ENCODE measurements at places on chromosomes 4 and X.

GRCh38 chr4:16129336-16129735 is 45.5 kb upstream of the PROM1 start:
- no peak for DNase-seq

GRCh38 chrX:15564981-15565579 is 35.7 kb downstream of the ACE2 start:
- peak; percentile 46 for DNase-seq

- no peak for DNase-seq
Observed at GRCh38 chr4:150624055-150624454, 42.1 kb downstream of the MAB21L2 start.

DNA sequence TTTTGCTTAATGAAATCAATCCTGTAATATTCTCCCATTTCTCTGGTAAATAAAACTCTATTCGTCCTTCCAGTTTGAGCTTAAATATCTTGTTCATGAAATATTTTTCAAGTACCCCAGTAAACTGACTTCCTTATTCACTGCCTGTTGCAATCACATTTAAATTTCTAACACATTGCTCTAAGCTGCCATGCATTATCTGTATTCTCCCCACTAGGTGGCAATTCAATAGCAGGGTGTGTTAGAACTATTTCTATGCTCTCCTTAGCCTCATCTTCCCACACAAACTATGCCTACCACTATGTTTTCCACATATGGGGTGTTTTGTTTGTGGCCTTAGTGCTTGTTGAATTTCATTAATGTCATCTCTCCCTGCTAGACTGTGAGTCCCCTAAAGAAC is 377.1 kb upstream of the HS3ST1 start:
- DNase-seq: peak; percentile 2

- peak; percentile 0 for DNase-seq
Observed at GRCh38 chrX:30888526-30889146, 418 bp downstream of the TAB3 start.

DNA sequence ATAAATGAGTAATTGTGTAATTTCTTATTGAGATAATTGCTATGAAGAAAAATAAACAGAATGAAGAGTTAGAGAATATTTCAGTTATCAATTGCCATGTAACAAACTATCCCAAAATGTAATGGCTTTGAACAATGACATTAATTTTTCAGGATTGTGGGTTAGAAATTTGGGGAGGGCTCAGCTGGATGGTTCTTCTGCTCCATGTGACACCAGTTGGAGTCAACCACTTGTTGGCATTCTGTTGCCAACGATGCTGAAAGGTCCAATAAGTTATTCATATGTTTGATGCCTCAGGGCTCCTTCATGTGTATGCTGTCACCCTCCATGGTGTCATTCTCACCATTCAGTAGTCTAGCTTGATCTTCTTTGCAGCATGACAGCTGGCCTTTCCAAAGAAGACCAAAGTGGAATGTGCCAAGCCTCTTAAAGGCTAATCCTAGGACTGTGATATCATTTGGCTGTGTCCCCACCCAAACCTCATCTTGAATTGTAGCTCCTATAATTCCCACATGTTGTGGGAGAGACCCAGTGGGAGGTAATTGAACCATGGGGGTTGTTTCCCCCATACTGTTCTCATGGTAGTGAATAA is 20.9 kb upstream of the CCDC149 start:
- no peak for DNase-seq

DNA sequence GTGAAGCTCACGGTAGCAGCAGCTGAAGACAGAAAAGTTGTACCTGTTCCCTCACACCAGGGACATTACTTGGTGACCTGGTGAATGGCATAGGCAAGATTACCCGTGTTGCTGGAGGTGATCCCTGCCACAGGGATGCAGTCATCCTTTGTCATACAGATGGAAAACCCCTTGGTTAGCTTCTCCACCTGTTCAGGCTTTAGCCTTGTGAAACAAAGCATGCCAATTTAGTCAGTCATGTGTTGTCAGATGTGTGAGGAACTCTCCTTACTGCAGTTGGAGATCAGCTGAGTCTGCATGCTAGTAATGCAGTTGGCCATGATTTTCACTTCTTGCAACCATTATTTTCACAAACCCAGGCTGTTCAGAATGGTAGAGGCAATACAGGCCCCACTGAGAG is 41.0 kb downstream of the AMELX start:
- no peak for DNase-seq

GRCh38 chrX:53374222-53374820 is 48.1 kb downstream of the SMC1A start:
- DNase-seq: peak; percentile 2

- DNase-seq: no peak
Observed at GRCh38 chr4:136634121-136634520, 898.2 kb downstream of the PCDH18 start.

- DNase-seq: no peak
Observed at GRCh38 chr4:3354455-3354811, 61.6 kb downstream of the RGS12 start.

- no peak for DNase-seq
Observed at GRCh38 chrX:74890676-74891430, 34.4 kb downstream of the NEXMIF start.

DNA sequence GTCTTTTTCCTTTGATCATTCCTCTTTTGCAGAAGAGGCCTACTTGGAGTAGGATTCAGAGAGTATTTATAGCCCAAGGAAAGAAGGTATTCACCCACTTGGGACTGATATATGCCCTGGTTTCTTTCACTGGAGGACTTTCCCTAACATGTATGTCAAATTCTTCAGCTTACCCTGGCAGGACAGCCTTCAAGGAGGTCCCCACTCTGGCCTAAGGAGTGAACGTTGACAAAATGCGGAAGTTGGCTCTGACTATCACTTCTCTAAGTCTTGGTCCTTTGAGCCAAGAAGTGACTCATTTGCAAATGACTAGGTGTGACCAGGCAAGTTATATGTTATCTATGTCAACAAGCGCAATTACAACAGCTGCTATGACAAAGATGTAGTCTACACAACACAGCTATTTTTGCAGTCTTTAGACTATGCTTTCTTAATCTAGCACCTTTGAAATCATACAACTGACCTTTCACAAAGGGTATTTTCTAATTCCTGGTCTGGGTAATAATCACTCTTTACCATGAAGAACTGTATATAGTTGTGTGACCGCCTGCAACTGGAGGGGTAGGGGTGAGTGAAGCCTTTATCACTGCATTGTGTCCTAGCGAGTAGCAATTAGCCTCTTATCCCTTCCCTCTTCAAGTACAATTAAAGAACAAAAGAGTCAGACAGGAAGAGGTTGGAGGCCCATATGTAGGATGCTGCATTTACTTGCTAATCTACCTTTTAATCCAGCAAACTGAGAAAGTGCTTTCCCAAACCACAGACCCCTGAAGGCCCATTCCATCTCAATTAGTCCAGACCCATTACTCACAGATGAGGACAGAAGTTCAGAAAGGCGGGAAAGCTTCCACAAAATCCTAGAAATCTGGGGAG is 50.1 kb downstream of the RASGEF1B start:
- DNase-seq: peak; percentile 9

DNA sequence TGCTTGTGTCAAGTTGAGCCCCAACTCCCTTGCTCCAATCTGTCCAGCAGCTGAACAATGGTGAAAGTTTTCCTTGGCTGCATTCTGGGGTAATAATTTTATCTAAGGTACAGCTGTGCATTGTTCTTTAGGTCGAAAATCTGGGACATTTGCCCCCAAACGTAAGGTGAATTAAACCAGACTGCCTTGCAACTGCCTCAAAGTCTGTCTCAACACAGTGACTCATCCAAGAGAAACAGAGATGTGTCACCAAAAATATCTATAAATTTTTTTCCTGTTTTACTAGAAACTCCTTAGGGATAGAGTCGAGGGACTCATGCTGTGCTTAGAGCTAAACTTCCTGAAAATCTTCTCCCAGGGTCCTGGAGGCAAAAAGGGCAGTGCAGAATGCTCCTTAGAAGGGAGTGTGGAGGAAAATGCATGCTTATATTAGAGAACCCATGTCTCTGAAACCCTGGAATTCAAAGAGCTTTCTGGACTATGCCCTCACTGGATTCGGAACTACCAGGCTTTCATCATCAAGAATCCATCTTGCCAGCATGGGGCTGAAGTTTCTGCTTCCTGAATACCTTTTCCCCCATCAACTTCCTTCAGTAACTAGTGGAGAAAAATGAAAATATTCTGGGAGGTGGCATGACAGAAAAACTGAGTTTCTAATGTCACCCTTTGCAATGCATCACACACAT is 115.7 kb downstream of the PALLD start:
- DNase-seq: peak; percentile 92

GRCh38 chrX:101931136-101931487 is 715 bp downstream of the ZMAT1 start:
- no peak for DNase-seq

DNA sequence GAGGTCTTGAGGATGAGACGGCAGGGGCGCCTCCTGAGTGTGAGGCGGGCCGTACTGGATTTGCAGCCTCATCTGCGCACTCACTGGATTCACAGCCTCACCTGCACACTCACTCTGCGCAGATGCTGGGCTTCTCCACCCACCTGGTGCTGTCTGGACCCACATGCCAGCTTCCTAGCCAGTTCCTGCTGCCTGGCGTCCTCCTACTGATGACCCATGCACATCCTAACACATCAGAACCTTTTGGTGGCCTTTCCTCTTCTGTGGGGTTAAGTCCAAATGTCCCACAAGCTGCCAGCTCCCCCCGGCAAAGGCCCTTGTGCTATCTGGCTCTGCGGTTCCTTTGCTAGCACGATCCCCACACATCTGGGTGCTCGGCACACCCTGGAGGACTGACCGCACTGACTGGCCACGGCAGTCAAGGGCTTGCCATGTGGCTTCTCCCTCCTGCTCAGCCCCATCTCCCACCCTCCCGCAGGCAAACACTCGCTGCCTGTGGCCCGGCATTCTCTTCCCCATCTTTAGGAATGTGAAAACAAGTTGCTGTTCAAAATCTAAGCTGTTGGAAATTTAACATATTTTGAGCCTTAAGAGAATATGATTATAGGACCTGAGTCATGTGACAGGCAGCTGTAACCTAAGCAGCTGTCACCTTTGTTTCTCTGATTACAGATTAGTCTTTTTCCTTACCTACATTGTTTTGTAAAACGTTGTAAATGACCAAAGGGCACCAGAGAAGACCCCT is 39.4 kb upstream of the AFAP1 start:
- no peak for DNase-seq

DNA sequence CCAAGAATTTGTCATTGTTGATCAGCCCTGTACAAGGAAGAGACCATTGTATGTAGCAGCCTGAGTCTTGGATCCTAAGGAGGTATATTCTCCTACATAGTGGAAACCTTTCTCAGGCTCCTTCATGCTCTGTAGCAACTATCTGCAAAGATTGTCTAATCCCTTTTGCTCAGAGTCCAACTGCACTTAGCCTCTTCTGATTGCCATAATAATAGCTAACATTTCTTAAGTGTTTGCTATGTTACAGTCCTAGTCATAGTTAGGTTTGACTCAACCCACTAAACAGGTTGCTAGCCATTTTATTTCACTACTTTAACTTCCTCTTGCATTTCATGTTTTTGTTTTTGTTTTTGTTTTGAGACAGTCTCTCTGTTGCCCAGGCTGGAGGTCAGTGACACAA is 50.8 kb upstream of the SLC16A2 start:
- DNase-seq: no peak

DNA sequence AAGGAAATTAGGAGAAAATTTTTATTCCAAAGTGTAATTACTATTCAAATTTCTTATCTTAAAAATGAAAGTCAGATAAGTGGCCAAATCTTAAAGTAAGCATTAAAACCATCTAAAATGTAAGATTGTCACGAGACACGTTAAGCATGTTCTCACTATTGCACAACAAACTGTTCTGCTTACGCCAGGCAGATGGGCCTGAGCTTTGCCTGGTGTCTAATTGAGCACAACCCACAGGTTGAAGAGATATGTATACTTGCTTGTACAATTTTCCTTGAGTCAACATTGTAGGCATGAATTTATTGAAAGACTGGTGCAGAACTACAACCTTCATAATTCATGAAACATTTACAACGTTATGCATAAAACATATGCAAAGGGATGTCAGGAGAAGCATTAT is 3.9 kb downstream of the RNF128 start:
- no peak for DNase-seq

- no peak for DNase-seq
Observed at GRCh38 chr4:158202481-158202880, 7.8 kb upstream of the TMEM144 start.

GRCh38 chr4:32858971-32859370 is 2138.8 kb downstream of the PCDH7 start:
- peak; percentile 89 for DNase-seq

DNA sequence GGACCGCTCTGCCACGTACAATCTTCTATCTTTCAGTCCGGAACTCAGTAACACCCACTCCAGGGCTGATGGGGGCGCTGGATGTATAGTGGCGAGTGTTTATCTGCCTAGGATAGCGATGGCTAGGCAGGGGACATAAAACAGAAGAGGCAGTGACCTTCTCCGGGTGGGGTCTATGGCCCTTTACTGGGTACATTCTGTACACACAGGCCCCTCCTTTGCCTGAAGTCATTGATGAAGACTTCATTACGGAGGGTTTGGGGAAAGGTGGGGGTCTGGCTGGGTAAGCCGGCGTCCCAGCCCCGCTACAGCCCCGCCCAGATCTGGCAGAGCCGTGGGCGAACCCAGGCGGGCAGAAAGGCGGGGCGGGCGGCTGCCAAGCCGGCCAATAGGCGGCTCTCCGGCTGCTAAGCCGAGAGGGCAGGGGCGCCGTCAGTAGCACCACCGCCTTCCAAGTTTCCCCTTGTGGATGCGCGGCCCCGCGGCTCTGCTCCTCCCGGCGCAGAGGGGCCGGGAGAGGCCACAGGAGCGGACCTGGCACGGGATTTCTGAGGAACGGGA is at the start of gene CHST7:
Gene CHST7 (plus strand): TSS at position 435 of the 561 bp plus-strand sequence. CDS start 167 bp downstream, outside the sequence.
- DNase-seq: peak; percentile 71

- DNase-seq: no peak
Observed at GRCh38 chr4:151538963-151539362, 130.0 kb downstream of the FHIP1A start.

GRCh38 chr4:95701500-95702170 is 138.3 kb upstream of the PDHA2 start:
- no peak for DNase-seq

GRCh38 chr4:122652379-122652778 is 31.5 kb upstream of the IL21 start:
- peak; percentile 61 for DNase-seq

Measured in fibroblast of skin of back (primary cell).